ENCODE measurements at places on chromosomes 12 and 14.

DNA sequence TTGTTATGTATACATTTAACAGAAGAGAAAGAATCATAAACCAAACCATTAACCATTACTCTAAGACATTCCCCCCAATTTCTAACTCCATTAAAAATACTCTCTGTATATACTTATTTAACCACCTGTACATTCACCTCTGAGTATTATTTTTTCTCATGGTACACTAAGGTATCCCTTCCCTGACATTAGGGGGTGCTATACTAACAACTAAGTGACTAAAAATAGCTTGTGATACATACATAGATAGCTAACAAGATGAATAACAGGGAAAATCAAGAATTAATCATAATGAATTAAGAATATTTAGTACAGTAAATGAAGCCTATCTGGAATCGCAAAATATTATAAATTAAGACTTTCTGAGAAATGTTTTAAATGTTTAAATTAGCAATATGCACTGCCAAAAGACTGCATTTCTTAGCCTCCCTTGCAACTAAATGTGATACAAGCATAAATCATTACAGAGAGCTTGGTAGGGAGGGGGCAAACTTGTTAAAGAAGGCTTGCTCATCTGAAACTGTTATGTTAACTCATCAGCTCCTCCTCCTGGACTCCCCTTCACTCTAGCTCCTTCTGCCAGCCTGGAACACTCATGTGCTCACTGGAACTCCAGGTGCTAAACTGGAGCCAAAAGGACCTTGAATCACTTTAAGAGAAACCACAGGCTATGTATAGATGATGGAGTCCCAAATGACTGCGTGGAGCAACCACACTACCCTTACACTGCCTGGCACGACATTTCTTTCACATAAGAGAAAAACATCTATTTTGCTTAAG, 14.9 kb downstream of the C2CD5 start:
- no peak for DNase-seq

DNA sequence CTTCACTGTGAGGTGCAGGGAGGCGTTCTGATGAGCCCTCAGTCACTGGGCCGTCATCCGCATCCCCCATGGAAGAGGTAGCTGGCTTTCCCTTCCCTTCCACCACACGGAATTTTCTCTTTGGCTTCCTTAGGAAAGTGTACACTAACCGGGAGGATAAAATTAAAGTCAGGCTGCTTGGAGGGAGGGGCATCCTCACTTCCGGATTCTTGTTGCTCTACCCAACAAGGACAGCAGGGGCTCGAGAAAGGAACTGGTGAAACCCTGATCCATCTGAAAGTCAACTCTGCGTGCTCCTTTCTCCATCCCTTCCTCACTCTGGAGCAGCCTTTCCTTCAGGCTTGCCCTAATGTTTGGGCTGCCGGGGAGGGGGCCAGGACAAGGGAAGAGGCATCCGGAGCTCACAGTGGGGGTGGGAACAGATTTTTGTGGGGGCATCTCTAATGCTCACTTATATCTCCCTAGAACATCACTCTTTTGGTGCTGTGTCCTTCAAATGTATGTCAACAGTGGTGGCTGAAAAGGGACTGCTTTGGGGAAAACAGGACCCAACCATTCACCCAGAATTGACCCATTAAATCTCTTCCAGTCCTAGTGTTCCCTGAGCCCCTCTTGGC, 101.4 kb upstream of the FKBP4 start:
- no peak for DNase-seq

GRCh38 chr14:85762526-85762925, 232.6 kb downstream of the FLRT2 start:
- no peak for DNase-seq

DNA sequence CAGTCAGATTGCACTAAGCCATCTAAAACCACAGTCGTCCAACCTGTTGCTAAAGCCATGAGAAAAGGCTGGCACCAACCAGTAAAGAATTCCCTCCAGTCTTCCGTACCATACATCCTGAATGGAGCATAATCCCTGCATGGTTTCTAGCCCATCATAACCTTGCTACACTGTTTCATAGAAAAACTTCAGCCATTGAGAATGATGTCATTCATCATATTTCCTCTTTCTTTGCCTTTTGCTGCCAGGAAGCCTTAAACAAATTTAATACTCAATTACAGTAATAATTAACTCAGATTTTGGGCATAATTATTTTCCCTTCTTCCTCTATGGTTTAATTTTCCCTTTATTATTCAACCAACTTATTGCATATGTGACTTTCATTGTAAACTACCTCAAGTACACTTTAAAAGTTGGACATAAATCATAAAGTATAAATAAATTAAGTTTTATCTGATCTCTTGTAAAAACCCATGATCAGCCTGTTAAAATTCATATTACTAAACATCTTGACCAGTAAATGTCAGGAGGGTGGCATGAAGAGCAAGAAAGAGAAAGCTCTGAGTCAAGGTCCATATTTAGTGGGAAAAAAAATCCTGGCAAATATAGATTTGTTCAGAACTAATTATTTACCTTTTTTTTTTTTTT, 264.7 kb downstream of the ZFP36L1 start:
- no peak for DNase-seq

DNA sequence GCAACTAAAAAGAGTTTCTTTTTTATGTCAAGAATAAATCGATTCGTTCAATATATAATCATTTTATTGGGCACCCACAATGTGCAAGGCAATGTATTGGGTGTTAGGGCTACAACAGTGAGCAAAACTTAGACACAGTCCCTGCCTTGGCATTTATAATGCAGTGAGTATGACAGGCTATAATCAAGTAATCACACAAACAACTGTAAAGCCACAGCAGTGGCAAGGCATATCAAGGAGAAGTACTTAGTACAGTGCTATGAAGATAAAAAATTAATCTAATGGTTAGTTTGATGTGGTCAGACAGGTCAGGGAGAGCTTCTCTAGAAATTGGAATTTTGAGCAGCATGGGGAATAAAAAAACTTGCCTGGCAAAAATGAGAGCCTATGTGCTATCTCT, 39.5 kb upstream of the OTOGL start:
- DNase-seq: no peak

DNA sequence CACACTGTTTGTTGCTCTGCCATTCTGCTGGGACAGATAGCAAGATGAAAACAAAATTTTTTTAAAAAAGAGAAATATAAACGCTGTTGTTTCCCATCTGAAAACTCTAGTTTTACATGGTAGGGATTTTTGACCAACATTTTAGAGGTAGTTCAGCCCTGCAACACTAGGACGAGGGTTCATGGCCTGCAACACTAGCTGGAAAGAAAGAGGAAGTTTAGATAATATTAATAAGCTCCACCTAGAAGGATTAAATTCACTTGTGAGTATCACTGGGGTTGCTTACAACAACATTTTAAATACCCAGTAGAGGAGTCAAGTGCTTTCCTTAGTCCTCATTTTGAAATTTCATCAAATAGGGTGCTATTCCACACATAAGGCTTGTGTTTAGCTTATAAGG, 68.2 kb downstream of the SRGAP1 start:
- no peak for DNase-seq

DNA sequence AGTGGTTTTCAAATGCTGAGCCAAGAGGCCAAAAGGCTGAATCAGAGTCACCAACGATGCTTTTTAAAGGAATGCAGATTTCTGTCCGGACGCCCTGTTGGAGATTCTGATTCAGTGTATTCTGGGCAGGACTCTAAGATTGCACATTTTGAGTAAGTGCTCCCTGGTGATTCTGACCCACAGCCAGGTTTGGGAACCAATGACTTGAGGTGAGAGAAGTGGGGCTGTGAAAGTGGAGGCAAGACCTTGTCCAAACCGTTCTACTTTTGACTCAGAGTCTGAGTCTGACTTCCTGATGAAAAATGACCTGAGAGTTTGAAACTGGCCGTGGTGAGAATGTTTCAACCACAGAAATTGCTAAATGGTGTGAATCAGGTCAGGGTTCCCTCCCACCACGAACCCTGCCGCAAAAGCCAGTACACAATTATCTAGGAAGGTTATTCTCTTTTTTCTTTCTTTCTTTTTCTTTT, 90.2 kb downstream of the NTN4 start:
- DNase-seq: peak; percentile 42

DNA sequence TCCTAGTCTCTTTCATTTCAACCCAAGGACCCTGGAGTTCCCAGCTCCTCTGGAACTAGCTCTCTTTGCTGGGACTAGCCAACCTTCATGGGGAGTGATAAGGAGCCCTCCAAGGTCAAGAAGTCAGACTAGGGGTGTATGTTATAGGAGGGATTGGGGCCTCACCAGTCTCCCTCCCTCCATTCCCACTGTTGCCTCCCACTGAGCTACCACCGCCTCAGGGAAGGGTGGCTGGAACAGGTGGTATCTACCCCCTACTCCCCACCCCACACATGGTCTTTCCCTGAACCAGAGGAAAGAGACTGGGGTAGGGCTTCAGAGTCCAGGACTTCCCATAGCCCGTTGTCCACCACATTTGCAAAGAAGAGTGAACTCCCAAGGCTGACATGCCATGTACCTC, 2.4 kb downstream of the ERBB3 start:
- DNase-seq: no peak

GRCh38 chr12:73187765-73188164, 915.6 kb downstream of the TRHDE start:
- DNase-seq: no peak

GRCh38 chr12:42196723-42197603, 41.1 kb downstream of the YAF2 start:
- no peak for DNase-seq

- no peak for DNase-seq
These were observed 15.3 kb downstream of the FOXJ2 start for GRCh38 chr12:8047842-8048241.

DNA sequence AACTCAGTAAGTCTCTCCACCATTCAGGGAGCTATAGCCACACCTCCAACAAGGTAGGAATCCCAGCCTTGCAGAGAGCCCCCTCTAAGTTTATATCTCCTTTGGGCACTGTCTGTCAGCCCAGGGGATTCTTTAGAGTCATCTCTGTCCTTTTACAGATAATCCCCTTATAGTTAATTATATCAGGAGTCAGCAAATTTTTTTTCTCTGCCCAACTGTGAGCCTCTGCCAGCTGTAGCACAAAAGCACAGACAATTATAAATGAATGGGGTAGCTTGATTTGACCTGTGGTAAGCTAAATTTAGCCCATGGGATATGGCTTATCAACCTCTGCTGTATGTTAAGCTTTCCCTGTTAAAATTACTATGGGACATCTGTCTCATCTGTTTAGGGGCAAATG, 8.3 kb downstream of the CEP128 start:
- DNase-seq: no peak

Measured in AG04450 (cell line).